ENCODE measurements at places on chromosomes 4 and X.

DNA sequence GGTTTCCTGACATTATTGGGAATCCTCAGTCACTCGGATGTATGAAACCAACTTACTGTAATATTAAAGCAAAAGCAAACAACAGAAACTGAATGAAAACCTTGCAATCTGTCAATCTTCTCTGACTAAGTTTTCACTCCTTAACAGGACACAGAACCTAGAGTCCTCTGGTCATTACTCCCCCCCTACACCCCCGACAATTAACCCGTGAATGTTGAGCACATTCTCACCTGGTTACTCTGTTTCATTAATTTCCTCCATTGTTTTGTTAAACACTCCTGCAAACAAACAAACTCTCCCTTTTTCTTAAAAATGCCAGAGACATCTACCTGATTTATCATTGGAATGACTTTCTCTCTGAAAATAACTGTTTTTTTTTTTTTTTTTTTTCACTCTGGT, 469.0 kb upstream of the PRKX start:
- DNase-seq = no peak

DNA sequence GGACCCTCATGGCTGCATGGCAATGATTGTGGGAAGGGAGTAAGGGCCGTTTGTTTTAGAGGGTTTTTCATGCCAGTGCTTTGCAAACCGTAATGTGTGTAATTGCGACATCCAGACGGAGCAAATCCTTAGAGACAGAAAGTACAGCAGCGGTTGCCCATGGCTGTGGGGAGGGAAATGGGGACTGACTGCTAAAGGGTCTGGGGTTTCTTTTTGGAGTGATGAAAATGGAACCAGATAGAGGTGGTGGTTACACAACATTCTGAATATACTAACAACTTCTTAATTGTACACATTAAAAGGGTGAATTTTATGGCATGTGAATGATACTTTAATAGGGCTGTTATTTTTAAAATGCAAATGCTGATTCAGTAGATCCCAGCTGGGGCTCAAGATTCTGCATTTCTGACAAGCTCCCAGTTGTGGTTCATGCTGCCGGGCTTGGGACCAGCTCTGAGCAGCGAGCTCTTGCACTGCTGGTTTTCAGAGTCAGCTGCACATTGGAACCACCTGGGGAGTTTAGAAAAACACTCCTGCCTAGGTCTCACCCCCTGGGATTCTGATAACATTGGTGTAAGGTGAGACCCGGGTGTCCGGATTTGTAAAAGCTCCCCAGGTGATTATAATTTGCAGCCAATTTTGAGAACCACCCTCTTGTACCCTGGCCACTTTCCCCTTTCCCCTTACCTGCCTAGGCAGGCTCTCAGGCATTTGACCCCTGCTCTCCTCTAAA, 47.7 kb downstream of the PRPS1 start:
- no peak for DNase-seq

DNA sequence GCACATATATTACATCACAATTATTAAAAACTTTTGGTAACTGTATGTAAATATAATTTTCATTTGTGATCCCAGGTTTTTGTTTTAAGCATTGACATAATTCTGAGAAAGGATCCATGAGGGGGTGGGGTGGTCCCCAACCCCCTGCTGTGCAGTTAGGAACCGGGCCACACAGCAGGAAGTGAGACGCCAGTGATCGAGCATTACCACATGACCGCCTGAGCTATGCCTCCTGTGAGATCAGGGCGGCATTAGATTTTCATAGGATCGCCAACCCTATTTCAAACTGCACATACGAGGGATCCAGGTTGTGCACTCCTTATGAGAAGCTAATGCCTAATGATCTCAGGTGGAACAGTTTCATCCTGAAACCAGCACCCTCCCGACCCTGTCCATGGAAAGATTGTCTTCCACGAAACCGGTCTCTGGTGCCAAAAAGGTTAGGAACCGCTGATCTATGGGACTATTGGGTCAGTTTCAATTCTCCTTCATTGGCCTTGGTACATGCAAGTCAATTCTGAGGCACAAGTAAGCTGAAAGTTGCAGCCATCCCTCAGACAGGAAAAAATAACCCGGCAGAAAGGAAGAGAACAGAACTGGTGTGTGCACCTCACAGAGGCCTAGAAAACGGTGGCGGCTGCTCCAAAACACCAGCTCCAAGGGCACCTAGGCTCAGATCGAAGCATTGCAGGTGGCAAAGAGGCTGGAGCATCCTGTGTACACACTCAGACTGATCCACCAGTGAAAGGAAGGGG, 7.0 kb upstream of the TMSB4X start:
- DNase-seq = no peak

DNA sequence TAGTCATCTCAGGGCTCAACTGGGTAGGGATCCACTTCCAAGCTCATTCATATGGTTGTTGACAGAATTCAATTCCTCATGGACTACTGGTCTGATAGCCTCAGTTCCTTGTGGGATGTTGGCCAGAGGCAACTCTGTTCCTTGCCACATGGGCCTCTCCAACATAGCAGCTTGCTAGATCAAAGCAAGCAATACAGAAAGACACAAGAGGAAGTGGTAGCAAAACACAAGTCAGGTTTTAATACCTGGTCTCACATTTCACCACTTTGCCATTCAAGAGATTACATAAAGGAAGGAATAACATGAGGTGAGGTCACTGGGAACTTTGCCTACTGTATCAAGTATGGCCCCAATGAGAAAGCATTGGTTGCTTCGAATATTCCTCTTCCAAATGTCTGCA, 79.2 kb downstream of the PRSS12 start:
- no peak for DNase-seq

- no peak for DNase-seq
Measured at GRCh38 chr4:22502895-22503814, 12.7 kb downstream of the ADGRA3 start.

DNA sequence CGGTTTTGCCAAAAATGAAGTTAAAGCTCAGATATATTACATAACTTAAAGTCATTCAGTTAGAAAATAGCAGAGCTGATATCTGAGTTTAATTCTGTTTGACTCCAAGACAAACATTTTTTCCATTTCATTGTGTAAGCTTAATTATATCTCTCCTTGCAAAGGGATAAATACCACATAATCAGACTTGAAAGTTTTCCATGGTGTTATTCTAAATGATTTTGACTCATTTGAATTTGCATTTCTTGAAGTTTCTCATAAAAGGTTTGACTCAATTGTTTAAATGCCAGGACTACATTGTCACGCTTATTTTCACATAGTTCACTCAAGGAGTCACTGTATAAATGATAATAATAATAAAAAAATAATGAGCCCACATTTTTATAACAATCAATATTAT, 39.4 kb upstream of the DDX60 start:
- DNase-seq = no peak

DNA sequence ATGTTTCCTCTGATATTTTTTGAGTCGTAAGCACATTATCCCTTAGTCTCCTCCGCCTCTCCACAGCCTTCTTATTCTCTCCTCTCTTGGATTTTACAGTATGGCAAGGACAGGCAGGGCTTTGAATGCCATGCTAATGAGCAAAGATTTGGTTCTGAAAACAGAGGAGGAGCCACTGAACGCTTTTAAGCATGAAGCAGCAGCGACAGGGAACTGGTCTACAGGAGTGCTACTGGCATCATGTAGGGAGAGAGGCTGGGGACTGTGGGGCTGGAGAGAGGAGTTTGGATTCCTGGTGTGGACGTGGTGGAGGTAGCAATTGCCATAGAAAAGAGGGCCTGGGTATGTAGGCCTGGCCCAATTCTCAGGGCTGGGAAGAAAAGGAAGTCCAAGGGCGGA, 4.6 kb upstream of the CD99L2 start:
- DNase-seq = no peak

DNA sequence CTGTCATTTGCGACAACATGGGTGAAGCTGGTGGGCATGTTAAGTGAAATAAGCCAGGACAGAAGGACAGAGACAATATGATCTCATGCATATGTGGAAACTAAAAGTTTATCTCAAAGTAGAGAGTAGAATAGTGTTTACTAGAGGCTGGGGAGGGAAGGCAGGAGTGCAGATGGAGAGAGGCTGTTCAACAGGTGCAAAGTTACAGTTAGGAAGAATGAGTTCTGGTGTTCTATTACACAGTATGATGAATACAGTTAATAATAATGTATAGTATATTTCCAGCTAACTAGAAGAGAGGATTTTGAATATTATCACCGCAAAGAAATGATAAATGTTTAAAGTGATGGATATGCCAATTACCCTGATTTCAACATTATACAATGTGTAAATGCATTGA, 69.8 kb downstream of the FBXL5 start:
- no peak for DNase-seq

- DNase-seq = no peak
Measured at GRCh38 chrX:107484002-107484726, 34.7 kb downstream of the FRMPD3 start.

- peak; percentile 64 for DNase-seq
Measured at GRCh38 chrX:2707334-2707760, 16.3 kb downstream of the CD99 start.

DNA sequence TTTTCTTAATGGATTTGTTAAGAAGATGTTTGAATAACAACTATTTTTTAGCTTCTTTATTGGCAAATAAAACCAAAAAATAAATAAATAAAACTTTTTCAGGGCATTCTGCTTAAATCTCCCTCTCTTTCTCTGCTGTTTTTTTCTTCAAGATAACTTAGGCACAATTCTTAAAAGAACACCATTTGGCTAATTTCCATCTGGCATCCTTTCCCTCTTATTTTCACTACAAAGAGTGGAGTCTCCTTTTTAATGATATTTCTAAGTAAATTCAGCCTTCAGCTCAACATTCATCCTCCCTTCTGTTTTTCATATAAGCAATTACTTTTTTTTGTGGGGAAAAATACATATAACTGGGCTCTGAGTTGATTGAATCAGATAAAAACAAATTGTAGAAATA, 88.1 kb downstream of the PCDH7 start:
- DNase-seq = no peak

DNA sequence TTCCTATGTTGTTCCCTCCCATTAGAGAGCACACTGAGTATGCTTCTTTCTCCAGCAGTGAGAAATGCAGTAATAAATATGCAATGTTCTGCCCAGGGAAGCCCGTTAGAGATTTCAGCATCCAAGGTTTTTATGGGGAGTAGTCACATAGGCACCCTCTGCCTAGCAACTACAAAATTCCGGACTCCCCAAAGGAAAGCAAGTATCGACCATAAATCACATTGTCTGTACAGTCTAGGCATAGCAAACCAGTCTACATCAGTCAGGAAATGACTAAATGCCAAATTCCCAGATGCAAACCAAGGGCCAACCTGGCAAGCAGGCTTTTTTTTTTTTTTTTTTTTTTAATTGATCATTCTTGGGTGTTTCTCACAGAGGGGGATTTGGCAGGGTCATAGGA, 34.8 kb downstream of the GPR101 start:
- DNase-seq = no peak

- DNase-seq = no peak
Measured at GRCh38 chr4:21167711-21168110, 467.5 kb downstream of the PACRGL start.

DNA sequence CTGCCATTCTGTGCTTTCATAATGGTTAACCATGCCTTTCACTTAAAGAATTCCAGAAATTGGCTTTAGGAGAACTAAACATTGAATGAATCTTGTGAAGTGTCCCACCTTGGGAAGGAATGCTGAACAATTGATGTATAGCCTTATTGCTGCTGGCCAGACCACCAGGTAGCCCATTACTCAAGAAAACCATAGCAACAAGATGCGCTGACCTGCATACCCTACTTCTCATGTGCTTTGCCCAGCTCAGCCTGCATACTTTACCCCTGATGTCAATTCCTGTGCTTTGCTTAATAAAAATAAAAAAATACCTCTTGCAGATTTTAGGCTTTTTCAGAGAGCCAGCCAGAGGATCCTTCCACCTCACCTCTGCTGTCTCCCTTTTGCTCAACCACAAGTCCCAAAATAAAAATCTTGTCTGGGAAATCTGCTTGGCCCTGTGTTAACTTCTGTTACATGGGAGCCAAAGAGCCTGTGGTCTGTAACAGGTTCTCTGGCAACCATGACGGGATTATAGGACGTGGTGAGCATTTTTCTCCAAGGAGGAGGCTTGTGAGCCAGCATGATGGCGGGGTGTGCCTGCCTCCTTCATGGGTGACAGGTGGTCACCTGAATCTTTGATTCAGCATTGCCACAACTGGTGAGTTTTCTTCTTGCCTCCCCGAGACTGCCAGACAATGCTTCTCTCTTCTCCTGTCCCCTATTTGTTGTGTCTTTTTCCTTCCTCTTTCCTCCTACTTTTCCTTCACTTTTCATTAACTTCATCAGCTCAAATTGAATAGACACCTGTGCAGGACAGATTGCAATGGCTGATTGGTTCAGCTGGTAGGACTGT, 106.8 kb downstream of the ARSJ start:
- no peak for DNase-seq

- DNase-seq = no peak
Measured at GRCh38 chr4:58188316-58188715, 1078.1 kb upstream of the IGFBP7 start.

All from CD8-positive, alpha-beta T cell (primary cell).